ENCODE measurements at places on chromosomes 11 and 22.

DNA sequence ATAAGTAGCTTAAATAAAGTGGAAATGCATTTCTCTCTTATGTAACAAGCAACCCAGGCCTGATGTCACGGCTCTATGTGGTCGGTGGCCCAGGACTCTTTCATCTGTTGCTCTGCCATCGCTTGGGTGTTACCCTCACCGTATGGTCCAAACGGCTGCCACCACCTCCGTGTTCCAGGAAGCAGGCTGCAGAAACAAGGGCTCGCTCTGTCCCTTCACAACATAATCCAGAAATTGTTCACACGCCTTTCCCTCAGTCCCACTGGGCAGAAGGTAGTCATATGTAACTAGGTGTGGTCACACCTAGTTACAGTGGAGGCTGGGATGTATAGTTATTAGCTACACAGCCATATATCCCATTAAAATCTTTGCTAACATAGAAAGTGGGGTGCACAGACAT is 421.0 kb downstream of the SOX6 start:
- no peak for DNase-seq

DNA sequence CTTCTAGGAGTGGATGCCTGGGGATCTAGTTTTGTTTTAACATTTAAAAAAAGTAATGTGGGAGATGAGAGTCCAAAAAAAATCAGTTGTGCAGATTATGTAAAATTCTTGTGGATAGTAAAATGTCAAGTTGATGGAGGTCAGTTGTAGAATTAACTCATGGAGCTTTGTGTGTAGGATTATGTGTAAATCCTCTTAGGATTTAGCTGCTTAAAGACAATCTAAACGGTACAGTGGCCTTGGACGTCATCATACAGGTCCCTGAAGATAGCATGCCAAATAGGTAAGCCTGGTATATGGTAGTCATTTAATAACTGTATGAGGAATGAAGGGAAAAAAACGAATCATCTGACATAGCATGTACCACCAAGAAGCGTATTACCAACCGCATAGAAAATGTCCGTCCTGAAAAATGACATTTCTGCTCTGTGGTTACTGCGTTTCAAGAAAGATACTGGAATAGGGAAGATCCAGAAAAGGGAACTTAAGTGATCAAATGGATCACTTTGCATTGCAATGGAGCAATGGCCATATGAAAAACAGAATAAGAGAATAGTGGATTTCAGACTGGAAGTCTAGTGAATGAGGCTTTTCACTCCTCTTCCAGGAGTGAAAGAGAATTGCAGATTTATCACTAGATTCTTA is 61.3 kb downstream of the BCL2L13 start:
- DNase-seq, result no peak

DNA sequence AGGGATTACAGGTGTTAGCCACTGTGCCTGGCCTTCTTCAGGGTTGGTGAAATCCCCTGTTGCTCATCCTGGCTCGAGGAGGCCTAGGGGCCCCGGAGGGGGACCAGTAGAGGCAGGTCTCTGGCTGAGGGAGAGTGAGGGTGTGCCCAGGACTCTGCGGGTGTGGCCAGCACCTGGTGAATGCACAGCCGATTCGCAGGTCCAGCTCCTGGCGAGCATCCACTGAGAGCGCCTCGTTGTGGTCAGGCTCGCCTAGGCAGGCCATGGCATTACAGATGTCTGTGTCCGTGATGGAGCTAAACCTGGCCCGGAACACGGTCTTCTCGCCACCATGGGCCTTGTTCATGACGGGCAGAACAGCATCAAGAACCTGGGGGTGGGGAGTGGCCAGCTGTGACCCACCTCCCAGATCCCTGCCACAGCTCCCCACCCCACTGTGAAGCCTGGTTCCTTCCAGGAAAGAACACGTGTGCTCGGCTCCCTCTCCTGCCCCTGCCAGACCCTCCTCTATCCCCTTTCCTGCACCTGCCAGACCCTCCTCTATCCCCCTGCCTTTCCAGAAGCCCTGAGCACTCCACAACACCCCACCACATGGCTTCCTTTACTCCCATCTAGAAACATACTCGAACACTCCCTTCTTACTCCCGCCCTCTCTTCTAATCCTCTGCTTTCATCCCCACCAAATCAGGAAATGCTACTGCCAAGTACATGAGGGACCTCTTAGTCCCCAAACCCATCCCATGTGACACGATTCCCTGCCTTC is 12.4 kb downstream of the TOP3B start:
- DNase-seq, result no peak

GRCh38 chr11:113626736-113627135 is 79.4 kb downstream of the TMPRSS5 start:
- no peak for DNase-seq

GRCh38 chr22:31891366-31892079 is 52.8 kb upstream of the YWHAH start:
- no peak for DNase-seq

DNA sequence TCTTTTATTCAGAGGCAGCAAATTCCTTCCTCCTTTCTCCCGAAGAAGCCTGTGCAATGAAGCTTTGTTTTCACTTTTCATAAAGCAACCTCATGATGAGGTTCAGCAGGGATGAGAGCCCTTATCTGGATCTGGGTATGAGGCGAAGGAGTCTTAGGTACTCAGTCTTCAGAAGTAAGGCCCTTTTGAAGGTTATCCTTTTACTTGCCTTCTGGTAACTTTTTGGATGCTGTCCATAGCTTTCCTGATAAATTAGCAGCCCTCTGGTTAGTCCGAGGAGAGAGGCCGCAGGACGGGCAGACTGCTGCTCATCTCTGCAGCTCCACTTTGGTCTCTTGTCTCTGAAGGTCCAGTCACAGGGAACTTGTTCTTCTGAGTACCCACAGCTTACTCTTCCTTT is 1.1 kb downstream of the TRIM22 start:
- no peak for DNase-seq

- peak; percentile 67 for DNase-seq
These were observed 1.0 kb upstream of the TOB2 start for GRCh38 chr22:41447435-41448188.

DNA sequence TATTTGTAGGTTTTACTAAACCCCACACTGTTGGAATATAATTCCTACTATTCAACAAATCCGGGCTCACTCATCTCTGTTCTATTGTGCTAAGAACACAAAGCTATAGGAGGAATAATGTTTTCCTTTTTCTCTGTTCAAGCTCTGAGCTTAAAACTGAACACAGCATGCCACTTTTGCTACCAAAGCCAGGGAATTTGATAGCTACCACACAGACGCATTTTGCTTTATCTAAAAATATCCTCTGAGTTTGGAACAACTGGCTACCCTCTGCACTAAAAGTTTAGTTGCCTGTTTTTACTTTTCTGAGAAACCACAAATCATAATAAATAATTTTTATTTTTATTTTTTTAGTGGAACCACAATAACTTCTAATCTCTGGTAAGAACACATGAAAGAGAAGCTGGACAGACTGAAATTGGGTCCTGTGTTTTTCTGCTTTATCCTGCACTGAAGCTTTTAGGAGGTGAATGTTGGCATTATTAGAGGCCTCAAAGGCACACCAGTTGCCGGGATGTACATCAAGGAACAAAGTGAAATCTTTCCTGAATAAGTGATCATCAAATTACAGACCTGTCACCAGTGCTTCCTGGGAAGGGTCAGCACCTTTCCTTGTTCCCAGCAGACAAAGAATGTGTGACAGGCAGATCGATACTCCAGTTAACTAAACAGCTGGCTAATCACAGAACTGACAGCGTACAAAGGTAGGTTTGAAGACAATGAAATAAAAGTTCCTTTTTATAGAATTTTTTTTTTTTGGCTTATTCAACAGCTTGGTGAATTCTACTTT is 523.2 kb upstream of the TENM4 start:
- DNase-seq, result no peak

DNA sequence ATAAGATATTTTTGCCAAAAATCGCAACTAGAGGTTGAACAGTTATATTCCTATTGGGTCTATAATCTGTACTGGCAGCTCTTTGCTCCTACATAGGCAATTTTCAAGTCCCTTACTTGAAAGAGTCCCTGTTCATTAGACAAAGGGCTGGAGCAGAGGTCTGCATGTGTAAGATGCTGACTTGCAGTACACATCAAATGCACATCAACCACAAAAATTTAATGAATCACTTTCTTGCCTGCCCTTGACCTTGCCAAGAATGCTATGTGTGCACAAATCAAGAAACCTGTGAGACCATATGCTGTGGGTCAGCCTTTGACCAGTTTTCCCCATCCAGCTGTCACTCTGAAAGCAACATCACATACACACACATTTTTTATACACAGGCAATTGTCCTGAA is 661.5 kb downstream of the LRRC4C start:
- no peak for DNase-seq

DNA sequence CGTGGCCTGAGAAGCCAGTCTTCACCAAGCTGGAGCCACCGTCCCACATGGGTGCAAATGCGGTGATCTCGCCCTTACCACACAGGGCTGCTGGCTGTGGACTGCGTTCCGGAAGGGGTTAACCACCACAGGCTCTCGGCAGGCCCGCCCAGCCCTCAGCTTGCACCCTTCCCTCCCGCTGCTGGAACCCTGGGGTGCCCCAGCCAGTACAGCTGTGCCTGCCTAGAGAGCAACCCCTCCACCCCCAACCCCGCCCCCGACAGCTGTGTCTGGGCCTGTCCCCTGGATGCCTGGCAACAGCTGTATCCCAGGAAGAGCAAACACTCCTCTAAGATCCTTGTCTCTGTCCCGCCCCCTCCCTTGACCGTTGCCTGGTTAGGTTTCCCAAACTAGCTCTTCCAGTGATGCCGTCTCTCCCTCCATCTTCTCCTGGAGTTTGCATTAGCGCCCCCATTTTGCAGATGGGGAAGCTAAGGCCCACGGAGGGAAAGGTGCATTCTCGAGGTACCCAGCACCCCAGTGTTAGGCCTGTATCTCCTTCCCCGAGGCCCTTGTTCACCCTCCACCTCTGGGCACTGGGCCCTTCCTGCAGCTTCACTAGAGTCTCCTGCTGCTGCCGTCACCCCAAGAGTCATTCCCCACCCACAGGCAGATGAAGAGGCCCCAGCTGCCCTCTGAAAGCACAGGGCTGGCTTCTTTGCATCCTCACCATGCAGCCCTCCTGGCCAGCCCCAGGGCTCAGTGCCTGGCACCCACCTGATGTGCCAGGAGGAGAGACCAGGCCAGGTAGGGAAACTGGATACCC is 12.6 kb upstream of the COX8A start:
- DNase-seq, result no peak

Data from activated B cell treated with CpG ODN at 0.5 μM for 24 hours (primary cell).